ENCODE measurements at places on chromosomes 3 and 15. TPM values are rescaled to one million over a fixed set of nuclear protein-coding genes. Genes with fewer than 3 reads are reported as not detected.
A peak's percentile ranks its signal among the peaks of the same experiment; 100 is the strongest.

The RAB6B gene
- 17.7 TPM for total RNA-seq

The TNFSF10 gene
- total RNA-seq = 277 TPM

DNA sequence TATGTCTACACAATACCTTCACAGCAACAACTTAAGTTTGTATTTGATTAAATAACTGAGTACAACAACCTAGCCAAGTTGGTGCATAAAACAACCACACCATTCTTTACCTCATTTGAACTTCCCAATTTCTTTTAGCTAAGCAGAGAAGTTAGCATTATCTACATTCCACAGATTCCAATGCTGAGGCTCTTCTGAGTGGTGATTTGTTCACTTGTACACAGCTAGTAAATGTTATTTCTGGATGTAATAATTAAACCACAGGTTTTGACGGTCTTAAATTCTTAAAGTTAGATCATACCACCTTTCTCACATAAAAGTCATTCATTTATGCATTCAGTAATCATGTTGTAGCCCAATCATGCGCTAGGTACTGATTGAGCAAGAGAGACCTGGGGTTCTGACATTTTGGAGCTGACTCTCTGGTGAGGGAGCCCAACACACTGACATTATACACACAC is 102.5 kb downstream of the SST start:
- peaks cover 2% of the 10 kb centered on the region for H3K4me1 ChIP-seq
- peak overlapping the region; percentile 18 for H3K4me3 ChIP-seq
- H3K27ac ChIP-seq = peak overlapping the region; percentile 45

DNA sequence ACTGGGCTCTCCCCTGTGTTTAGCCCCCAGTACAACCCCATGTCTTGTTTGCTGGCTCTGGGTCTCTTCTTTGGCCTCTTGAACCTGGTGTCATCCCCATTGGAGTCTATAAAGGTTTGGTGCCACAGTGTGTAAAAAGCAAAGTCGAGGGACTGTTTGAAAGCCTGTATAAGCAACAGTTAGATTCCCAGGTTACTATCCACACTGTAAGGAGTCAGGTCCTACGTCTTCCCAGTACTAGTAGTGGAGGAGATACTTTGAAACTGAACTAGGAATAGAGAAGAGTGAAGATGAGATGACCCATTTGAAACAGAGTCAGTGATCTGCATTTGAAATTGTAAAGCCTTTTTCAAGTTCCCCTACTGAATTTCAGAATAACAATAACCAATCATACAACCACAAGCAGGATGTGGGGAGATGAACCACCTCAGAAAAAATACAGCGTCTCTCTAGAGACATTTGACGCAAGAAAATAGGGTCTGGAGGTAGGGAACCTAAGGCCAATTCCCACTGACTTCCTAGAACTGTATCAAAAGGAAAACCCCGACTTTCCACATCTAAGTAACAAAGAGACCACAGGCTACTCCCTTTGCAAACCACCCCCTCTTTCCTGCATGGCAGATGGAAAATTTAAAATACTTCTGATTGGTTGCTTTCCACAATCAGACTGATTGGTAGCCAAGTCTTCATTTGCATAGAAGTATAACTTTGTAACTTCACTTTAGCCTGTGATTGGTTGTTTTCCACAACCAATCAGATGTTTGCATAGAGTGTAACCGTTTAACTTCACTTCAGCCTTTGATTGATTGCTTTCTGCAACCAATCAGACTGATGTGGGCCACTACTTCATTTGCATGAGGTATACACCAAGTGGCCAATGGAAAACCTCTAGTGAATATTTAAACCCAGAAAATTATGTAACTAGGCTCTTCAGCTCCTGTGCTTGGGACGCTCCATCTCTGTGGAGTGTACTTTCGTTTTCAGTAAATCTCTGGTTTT is 49.9 kb upstream of the NEDD4 start:
- peaks cover 9% of the 10 kb centered on the region for H3K4me1 ChIP-seq
- no peak for DNase-seq
- peak overlapping the region; percentile 52 for H3K4me3 ChIP-seq

- H3K36me3 ChIP-seq = no peaks in the 10 kb centered on the region
- no peak overlapping the region for H3K27ac ChIP-seq
- peak; percentile 60 for DNase-seq
- H3K4me3 ChIP-seq = no peak overlapping the region
- H3K4me1 ChIP-seq = no peaks in the 10 kb centered on the region
Observed at GRCh38 chr15:91224755-91225380, 124.8 kb downstream of the SV2B start.

DNA sequence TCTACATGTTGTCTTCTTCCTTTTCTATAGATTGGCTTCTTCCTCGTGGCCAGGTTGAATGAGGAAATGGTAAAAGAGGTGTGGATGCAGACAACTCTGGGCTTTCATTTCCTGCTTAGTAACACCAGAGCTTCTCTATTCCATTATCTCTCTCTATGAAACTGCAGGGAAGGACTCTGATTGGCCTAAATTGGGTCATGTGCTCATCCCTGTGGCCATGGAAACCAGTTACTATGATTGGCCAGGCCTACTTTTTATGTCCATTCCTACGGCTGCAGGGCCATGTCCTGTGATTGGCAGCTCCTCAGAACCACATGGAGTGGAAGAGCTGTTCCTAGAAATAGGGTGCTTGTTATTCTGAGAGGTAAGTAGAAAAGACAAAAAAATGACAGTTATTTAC is 486.9 kb upstream of the ADAMTS9 start:
- H3K27me3 ChIP-seq = no peaks in the 10 kb centered on the region
- H3K4me1 ChIP-seq = no peaks in the 10 kb centered on the region
- no peak for DNase-seq
- H3K36me3 ChIP-seq = no peaks in the 10 kb centered on the region

Data from kidney (tissue), 22 donors.